ENCODE measurements at places on chromosomes 4 and X.

DNA sequence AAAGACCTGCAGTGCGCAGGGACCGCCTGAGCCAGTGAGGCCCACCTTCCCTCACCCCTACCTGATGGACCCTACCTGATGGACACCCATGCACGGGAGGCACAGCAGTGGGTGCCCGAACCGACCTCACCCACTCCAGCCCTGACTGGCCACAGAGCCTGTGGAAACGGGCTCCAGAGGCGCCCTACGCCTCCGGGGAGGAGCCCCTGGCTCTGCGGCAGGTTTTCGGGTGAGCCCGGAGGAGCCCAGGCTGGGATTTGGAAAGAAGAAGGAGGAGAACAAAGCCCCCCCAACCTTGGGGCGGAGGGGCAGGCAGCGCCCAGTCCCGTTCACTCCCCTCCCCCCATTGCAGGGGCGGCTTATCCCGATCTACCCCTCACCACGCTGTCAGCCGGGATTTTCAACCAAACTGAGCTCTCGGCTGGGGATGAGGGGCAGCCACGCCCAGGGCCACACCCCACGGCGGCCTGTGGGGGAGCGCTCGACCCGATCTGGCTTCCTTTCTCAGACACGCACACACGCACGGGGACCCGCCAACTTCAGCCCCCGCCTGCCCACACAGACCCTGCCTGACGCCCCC, 675 bp downstream of the L1CAM start:
- DNase-seq = no peak

- no peak for DNase-seq
Measured at GRCh38 chr4:148814030-148814429, 371.8 kb upstream of the NR3C2 start.

DNA sequence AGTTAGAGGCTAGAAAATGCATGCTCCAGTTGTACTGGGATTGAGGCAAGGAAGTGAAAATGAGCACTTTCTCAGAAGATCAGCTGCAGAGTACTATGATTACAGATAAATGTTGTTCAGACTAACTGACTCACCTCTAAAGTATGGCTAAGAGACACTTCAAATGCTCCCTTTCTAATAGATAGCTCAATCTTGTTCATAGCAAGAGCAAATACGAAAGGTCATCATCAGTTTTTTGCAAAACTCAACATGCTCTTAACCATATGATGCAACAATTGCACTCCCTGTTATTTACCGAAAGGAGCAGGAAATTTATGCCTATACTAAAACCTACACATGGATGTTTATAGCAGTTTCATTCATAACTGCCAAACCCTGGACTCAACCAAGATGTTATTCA, 838.4 kb upstream of the INTU start:
- peak; percentile 22 for DNase-seq

GRCh38 chr4:93828995-93829819, 654 bp downstream of the ATOH1 start:
- DNase-seq = peak; percentile 23

DNA sequence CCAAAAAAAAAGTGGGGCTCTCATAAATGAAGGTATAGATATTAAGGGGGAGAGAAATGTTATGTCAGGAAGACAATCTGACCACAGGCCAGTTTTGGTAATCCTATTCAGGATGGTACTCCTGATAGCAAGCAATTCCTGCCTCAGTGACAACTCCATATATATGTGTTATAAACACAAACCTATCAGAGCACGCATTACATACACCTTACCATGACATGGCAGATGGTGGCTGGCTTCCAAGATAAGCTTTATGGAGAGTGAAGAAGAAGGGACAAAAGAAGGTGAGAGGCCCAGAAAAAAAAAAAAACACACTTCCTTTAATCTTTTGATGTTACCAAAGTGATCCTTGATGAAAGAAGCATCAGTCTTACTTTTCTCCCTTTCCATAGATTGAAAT, 29.5 kb upstream of the KDR start:
- no peak for DNase-seq

DNA sequence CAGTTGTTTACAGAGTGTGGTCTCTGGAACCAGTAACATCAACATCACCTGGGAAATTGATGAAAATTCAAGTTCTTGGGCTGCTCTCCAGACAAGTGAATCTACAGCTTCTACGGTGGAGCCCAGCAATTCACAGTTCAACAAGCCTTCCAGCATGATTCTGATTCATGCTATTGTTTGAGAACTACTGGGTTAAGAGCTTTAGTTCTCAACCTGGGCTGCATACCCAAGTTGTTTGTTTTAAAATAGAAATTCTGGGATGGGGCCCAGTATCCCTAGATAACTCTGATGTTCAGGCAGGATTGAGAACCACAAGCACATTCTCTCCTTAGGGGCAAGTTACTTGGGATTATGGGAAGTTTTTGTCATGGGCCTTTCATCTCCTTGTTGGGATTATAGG, 37.9 kb upstream of the PGK1 start:
- DNase-seq = no peak

GRCh38 chr4:73068491-73069337, 802 bp downstream of the COX18 start:
- peak; percentile 15 for DNase-seq

DNA sequence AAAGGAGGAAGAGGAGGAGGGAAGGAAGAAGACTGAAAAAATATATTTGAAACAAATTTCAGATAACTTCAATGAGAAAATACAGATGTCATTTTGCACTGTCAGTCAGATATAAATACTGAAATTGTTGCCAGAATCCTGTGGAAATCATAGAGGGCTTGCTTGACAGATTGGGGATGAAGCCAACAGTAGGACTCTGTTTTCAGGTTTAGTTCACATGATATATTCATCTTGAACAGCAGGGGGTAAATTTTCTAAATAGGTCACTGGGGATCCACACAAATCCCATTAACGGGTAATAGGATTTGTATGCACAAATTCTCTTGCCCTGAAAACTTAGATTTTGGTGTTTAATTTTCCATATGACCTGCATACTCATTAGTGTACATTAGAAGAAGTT, 103.3 kb upstream of the PCDH18 start:
- no peak for DNase-seq

- DNase-seq = no peak
Measured at GRCh38 chr4:97013309-97013708, 1130.0 kb downstream of the STPG2 start.

DNA sequence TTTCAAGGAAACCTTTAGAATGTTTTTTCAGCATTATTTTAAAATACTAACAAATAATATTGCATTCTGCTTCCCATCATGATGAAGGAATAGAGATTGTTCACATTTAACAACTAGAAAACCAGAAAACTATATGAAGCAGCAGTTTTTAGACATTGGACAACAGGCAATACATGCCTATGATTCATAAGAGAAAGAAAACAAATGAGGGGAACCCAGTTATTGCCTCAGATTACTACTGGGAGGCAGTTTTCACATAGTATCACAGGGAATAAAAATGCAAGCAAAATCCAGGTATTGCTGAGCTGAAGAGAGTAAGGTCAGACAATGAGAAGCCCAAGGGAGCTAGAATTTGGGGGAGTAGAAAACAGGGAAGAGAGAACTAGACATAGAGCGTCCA, 373.6 kb downstream of the MAPK10 start:
- DNase-seq = no peak

GRCh38 chr4:13704035-13704434, 76.5 kb upstream of the BOD1L1 start:
- DNase-seq = no peak

DNA sequence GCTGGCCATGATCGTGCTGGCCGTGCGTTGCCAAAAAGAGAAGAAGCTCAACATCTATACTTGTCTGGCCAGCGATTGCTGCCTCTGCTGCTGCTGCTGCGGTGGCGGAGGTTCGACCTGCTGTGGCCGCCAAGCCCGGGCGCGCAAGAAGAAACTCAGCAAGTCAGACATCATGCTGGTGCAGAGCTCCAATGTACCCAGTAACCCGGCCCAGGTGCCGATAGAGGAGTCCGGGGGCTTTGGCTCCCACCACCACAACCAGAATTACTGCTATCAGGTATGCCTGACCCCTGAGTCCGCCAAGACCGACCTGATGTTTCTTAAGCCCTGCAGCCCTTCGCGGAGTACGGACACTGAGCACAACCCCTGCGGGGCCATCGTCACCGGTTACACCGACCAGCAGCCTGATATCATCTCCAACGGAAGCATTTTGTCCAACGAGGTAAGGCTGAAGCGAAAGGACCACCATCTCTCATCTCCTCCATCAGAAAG, 3.3 kb downstream of the PCDH10 start:
- DNase-seq = peak; percentile 5

DNA sequence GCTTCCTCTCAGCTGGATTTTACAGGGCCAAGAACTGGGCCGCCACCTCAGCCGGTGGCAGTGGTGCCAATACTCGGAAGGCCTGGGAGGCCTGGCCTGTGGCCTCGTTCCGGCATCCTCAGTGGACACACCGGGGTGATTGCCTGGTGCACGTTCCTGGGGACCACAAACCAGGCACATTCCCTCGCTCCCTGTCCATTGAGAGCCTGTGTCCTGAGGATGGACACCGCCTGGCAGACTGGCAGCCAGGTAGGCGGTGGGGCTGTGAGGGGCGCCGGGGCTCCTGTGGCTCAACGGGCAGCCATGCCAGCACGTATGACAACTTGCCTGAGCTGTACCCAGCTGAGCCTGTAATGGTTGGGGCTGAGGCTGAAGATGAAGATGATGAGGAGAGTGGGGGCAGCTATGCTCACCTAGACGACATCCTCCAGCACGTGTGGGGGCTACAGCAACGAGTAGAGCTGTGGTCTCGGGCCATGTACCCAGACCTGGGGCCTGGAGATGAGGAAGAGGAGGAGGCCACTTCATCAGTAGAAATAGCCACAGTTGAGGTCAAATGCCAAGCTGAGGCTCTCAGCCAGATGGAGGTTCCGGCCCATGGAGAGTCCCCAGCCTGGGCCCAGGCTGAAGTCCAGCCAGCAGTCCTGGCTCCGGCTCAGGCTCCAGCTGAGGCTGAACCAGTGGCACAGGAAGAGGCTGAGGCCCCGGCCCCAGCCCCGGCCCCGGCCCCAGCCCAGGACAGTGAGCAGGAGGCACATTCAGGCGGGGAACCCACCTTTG, 70.4 kb downstream of the STARD8 start:
- DNase-seq = no peak

DNA sequence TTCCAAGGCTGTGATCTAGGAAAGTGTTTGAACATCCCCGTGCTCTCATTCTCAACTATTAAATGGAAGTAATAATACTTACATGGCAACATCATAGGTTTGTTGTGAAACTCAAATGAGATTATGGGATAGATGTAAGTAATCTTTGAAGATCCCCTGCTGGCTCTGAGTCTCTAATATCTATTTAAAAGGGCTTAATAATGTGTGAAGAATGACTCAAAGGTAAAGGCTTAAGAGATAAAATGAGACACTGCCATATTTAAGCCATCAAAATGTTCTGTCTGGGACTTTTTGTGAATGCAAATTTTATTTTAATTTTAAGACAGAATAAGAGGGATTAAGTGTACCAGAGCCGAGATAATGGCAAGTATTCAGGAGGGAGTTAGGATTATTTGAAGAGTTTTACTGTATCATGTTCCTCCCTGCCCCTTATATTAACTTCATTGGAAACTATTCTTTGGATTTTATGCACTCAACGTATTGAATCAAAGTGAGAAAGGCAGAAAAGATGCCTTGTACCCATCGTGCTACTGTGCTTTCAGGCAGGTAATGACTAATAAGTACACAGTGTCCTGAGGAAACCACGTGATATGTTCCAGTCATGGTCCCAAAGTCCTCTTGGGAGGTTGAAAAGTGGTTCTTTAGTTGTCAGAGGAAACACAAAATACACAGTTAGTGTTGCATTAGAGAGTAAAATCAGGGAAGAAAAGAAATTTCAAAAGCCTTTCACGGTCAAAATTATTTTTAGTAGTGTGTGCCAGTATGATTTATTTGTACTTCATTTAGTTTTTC, 192.4 kb downstream of the RBM46 start:
- no peak for DNase-seq

DNA sequence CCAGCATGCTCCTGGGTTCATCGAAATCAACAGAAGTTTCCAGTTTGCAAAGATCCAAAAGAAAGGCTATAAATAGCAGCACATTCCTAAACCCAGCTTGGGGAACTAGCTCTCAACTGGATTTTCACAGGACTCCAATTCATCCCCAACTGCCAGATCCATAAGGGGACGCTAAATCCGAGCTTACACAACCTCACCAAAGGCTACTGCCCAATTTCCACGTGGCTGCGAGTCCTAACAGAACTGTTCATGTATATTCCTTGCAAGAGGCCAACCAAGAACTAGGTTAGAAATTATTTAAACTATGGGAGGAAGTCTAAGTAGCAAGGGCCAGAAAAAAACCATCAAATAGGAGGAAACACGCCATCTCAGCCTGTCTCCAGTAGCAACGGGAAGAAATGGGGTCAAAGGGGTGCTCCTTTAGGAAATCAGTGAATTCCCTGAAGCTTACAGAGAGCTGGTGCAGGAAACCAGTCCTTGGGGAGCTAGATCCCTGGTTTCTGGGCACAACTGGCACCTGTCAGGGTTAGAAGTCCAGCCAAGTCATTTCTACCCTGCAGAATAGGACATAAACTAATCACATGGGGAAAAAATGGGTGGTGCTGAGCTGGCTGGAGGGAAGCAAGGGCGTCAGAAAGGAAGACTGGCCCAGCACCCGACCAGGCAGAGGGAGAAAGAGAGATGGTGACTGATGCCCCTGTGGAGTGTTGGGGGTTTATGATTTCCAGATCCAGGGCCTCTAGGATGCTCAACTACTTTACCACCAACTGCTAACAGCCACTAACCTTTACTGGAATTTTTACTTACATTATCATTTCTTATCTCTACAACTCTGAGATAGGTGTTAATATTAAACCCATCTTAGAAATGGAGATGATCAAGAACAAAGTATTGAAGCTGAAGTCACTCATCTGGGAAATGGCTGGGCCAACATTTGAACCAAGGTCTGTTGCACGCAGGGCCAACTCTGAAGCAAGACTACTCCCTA, 20.5 kb downstream of the RELL1 start:
- no peak for DNase-seq

DNA sequence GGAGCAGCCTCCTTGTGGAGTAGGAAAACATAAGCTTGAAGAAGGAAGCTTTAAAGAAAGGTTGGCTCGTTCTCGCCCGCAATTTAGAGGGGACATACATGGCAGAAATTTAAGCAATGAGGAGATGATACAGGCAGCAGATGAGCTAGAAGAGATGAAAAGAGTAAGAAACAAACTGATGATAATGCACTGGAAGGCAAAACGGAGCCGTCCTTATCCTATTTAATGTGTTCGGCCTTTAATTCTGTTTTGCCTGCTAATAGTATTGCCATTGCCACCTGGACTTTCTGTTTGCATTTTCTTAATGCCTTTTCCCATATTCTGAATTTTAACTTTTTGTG, 1.4 kb downstream of the TCEAL1 start:
- DNase-seq = no peak

- DNase-seq = no peak
Measured at GRCh38 chr4:125956276-125956675, 641.5 kb downstream of the FAT4 start.
